A549 treated with AZD2906 at 1 μM for 4 hours (cell line): ENCODE measurements at places on chromosomes 3 and 15. TPM values are rescaled to one million over a fixed set of nuclear protein-coding genes. Genes with fewer than 3 reads are reported as not detected.

The MTMR10 gene
- 13.0 to 20.0 TPM (median 16.0 TPM) in 5 replicates for total RNA-seq

The SHC4 gene
- total RNA-seq, result 0.61 to 1.2 TPM (median 0.77 TPM) in 5 replicates

The LHFPL4 gene
- total RNA-seq, result 0.07 to 0.15 TPM (median 0.10 TPM) in 5 replicates

The ACAN gene
- 0.66 to 1.4 TPM (median 0.94 TPM) in 5 replicates for total RNA-seq

The CPLX3 gene
- not detected in 5 replicates for total RNA-seq

The TM6SF1 gene
- total RNA-seq, result 0.09 to 0.13 TPM (median 0.10 TPM) in 4 of 5 replicates, not detected in the other

The MBNL1 gene
- 55.0 to 95.6 TPM (median 70.7 TPM) in 5 replicates for total RNA-seq

The NPAP1 gene
- not detected in 5 replicates for total RNA-seq

The DNAJC19 gene
- total RNA-seq, result 20.5 to 23.5 TPM (median 22.1 TPM) in 5 replicates

The APOD gene
- total RNA-seq, result 1.3 to 2.1 TPM (median 1.6 TPM) in 5 replicates

The TIMP4 gene
- 10.6 to 13.6 TPM (median 11.5 TPM) in 5 replicates for total RNA-seq
